Stimulated activated CD8-positive, alpha-beta memory T cell treated with anti-CD3 and anti-CD28 coated beads, Interleukin-4, amount 100 ng/mL, for 4 hours (primary cell): ENCODE measurements at places on chromosomes 12 and 14.

DNA sequence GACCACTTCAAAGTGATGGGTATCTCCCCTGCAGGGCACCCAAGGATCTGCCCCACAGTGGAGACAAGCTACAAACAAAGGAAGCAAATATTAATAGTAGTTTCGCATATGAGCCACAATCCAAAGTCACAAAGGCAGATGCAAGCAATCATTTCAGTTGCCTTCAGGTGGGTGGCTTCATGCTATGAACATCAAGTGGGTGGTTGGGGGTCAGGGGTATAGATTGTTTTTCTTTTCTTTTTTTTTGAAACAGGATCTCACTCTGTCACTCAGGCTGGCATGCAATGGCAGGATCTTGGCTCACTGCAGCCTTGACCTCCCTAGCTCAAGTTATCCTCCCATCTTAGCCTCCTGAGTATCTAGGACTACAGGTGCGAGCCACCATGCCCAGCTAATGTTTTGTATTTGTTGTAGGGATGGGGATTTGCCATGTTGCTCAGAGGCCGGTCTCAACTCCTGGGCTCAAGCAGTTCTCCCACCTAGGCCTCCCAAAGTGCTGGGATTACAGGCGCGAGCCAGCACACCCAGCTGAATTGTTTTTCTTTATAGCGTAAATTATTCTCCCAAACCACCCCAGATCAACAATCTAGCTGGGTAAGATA, 13.4 kb upstream of the NT5DC3 start:
- DNase-seq: no peak

- peak; percentile 5 for DNase-seq
Measured at GRCh38 chr12:98644433-98644711, 216 bp downstream of the IKBIP start.

GRCh38 chr14:49992448-49992847, 99.6 kb downstream of the ARF6 start:
- no peak for DNase-seq

DNA sequence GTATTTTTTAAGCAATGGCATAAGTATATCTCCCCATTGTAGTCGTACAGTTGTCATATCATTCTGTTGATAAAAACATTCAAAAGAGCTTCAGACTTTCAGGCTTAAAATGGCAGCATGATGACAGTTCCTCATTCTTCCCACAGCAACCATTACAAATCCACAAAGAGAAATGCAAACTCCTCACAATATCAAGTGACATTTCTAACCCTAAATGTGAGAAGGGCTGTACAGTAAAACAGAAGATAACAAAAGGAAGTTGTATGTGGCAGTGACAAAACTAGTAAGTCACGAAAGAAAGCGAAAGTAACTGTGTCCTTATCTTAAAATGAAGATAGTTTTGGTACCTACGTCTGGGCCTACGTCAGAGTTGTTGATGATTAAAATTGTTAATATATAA, 46.7 kb downstream of the GXYLT1 start:
- DNase-seq: no peak

GRCh38 chr12:1778911-1779310, 41.5 kb upstream of the LRTM2 start:
- no peak for DNase-seq

- no peak for DNase-seq
Measured at GRCh38 chr14:99383472-99384449, 96.9 kb downstream of the SETD3 start.

GRCh38 chr12:60278209-60278608, 682.4 kb downstream of the SLC16A7 start:
- DNase-seq: no peak

DNA sequence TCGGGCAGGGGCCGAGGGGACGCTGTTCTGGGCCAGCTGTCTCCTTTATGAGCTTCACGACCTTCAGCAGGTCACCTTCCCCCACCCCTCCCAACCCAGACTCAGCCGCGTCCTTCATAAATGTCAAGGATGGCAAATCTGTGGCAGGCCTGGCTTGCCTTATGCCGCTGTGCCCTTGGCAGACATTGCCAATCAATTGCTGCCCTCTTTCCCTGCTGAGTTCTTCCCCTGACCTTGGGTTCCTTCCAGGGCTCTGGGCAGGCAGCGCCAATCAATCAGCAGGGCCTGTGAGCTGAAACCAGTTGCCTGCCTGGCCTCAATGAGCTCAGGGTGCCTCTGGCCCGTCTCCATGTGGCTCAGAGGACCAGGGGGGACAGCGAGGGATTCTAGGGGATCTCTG, 7.7 kb downstream of the FAM222A start:
- no peak for DNase-seq

DNA sequence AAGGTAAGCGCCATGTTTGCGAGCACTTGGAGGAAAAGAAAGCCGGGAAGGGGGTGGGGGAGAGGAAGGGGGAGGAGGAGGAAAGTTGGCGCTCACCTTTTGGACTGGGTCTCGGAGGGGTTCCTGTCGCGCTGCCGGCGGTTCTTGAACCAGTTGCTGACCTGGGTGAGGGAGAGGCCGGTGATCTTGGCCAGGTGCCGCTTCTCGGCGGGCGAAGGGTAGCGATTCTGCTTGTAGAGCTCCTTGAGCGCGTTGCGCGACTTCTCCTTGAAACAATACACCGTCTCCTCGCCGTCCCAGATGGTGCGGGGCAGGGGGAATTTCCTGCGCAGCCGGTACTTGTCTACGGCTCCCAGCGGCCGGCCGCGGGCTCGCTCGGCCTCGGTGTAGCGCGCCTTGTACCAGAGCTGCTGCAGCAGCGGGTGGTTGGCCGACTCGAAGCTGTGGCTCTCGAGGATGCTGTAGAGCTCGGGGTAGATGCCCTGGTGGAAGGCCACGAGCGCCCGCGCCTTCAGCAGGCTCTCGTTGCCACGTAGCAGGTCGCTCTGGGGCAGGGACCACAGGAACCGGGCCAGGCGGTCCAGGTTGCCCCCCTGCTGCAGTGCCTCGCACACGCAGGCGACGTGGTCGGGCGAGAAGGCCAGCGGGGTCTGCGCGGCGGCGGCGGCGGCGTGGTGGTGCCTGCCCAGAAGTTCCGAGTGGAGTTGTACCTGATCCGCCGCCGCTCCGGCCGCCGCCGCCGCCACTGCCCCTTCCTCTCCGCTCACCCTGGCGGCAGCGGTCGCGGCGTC, 840 bp downstream of the SIX4 start:
- no peak for DNase-seq

- no peak for DNase-seq
Measured at GRCh38 chr12:104175726-104176247, 37.8 kb upstream of the NFYB start.

GRCh38 chr14:92670160-92670559, 78.3 kb downstream of the LGMN start:
- DNase-seq: no peak

DNA sequence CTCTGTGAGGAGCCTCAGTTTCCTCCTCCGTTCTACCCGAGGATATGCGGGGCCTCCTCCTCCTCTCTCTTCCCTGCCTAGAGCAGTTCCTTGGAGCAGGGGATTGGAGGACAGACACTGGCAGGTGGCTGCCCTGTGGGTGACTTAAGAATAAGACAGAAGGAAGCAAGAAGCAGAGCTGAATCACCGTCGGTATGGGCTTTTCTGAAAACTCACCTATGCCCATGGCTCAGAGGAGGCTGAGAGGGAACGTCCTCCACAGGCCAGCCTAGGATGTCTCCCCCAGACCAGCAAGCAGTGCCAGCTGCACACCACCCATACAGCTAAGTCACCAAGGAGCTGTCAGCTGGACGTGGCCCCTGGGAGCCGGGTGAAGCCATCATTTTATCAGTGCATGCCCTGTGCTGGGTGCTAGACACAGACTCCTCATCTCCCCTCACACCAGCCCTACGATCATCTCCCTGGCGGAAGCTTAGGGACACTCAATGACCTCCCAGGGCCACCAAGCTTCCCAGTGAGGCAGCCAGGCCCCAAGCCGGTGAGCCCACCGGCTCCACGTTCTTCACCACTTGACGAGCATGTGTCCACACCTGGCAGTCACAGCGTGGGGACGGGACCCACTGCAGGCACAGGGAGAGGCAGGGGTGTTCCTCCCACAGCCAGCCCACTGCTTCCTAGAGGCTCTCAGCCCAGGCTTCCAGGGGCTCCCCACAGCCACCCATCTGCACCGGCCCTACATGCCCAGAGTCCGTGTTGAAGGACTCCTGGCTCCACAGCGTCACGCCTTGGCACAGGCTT, 21.4 kb downstream of the ITPK1 start:
- no peak for DNase-seq

DNA sequence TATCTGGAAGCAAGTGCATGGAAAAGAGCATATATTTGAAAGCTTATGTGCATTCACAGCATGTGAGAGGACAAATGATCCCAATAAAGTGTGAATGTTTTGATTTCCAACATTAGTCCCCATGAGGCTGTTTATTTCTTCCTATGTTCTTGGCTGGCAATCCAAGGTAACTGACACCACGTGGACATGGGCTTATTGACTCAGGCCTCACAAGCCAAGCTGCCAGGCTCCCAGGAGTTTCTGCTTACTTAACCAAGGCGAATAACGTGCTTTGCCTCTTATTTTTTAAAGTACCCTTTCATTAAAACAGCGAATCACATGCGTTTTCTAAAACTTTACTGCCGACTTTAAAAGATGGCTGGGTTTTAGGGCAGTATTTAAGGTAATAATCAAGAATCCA, 441.7 kb downstream of the FUT8 start:
- DNase-seq: no peak
